ENCODE measurements at places on chromosomes 6 and 20. TPM values are rescaled to one million over a fixed set of nuclear protein-coding genes. Genes with fewer than 3 reads are reported as not detected.

Gene DSP
- polyA plus RNA-seq = 0.02 TPM

Gene GTF3C6
- polyA plus RNA-seq = 38.5 TPM

Gene SAMD5
- not detected for polyA plus RNA-seq

Gene MOG
- polyA plus RNA-seq = not detected

Gene MCCD1
- not detected for polyA plus RNA-seq

GRCh38 chr20:10259166-10259565 is 40.5 kb downstream of the SNAP25 start:
- DNase-seq = no peak

GRCh38 chr20:35146920-35147574 is at the start of gene EDEM2:
Gene EDEM2 (minus strand): TSS chr20:35147336. CDS start chr20:35147258, 78 bp downstream.
- peak; percentile 95 for DNase-seq

DNA sequence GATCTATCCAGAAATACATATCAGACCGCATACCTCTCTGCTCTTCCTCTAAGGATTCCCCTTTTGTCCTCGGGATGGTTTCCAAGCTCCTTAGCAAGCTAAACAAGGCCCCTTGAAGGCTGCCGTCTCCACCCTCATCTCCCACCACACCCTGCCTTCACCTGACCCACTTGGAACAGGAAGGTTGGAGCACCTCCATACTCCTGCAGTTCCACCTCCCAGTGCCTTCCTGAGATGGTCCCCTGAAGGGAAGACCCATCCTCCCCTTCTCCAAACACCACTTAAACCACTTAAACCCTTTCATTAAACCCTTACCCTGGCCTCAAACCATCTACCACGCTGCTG is 8.5 kb upstream of the POU5F1 start:
- no peak for DNase-seq

- DNase-seq = no peak
Measured at GRCh38 chr20:44204156-44204831, 6.3 kb downstream of the OSER1 start.

DNA sequence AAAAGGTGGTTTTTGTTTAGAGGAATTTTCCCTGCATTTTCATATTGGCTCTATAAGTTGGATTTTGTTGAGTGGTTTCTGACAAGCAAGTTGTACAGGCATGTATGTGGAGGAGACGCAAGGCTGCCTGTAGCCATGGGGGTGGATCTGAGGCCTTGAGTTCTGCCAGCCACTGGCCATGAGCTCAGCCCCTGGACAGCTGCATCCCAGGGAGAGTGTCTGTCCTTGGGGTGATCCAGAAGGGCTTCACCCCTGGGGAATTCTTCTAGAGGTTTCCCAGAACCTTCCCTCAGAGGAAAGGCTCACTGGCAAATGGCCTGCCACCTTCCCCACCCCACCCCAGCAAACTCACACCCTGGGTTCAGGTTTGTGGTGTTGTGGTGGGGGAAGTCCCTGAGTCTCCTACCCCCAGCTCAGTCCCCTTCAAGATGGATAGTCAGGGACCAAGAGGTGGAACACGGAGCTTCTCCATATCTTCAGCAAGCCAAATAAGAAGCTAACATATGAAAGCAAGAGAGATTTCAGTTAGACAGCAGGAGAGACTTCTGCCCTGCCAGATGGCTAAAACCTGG is 11.6 kb upstream of the NOL4L start:
- DNase-seq = no peak

DNA sequence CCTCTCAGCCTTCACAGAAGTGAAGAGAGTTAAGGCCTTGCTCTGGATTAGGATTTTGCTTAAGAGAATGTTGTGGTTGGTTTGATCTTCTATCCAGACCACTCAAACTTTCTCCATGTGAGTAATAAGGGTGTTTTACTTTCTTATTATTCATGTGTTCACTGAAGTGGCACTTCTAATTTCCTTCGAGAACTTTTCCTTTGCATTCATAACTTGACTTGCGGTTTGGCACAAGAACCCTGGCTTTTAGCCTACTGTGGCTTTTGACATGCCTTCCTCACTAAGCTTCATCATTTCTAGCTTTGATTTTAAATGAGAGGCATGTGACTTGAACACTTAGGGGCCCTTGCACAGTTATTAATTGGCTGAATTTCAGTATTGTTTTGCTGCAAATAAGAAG is 166.1 kb upstream of the OPRM1 start:
- DNase-seq = no peak

GRCh38 chr6:166683477-166683876 is 56.4 kb upstream of the RPS6KA2 start:
- no peak for DNase-seq
